ENCODE measurements at places on chromosomes 13 and 19.

- DNase-seq, result no peak
Observed at GRCh38 chr13:44160591-44161191, 212.9 kb upstream of the SERP2 start.

- no peak for DNase-seq
Observed at GRCh38 chr19:12840091-12841079, 2.1 kb downstream of the MAST1 start.

GRCh38 chr13:25422153-25422552 lies 50.4 kb downstream of the ATP8A2 start:
- DNase-seq, result no peak

DNA sequence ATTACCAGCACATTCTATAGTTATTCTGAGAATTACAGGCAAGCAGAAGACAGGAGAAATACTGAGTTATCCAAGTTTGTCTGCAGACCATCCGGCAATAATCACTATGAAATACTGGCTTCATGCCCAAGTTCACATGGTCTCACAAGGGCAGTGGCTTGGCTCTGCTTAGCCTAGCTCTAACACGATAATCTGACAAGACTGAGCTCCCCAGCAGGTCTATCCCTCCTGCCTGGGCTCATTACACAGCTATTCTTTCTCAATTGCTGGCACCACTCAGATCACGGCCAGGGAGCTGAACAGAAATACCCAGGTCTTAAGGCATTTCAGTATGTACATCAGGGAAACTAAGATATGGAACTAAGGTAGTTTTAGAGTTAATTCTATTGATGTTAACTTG lies 361.6 kb upstream of the PCDH20 start:
- DNase-seq, result no peak

- no peak for DNase-seq
Observed at GRCh38 chr19:2164020-2164998, 576 bp downstream of the DOT1L start.

GRCh38 chr13:51241720-51242119 lies 19.5 kb downstream of the FAM124A start:
- no peak for DNase-seq

Measured in stimulated activated CD4-positive, alpha-beta T cell treated with anti-CD3 and anti-CD28 coated beads, Interleukin-1b, Interleukin-23, amount 100 ng/mL, for 4 hours (primary cell).